ENCODE measurements at places on chromosomes 4 and X. TPM values are rescaled to one million over a fixed set of nuclear protein-coding genes. Genes with fewer than 3 reads are reported as not detected.

GRCh38 chr4:80029364-80029763 lies 43.7 kb downstream of the ANTXR2 start:
- DNase-seq, result no peak

GRCh38 chrX:134622813-134623185 lies 35.5 kb downstream of the PLAC1 start:
- no peak for DNase-seq

GRCh38 chrX:40083120-40083978 lies 14.4 kb downstream of the BCOR start:
- no peak for DNase-seq

DNA sequence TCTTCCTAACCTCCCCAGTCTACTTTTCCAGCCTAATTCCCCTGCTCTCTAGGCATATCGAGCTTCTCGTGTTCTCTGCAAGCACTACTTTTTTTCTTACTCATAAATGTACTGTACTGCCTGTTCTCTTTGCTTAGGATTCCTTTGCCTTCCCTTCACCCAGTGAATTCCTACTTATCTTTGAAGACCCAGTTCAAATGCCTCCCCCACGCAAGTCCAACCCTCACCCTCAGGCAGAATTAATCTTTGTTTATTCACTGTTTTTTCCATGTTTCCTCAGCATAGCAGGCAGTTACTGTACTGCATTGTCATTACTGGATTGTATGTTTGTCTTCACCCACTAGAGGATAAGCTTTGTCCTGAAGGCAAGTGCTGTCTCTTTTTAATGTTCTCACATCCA lies 287.7 kb downstream of the BMPR1B start:
- no peak for DNase-seq

DNA sequence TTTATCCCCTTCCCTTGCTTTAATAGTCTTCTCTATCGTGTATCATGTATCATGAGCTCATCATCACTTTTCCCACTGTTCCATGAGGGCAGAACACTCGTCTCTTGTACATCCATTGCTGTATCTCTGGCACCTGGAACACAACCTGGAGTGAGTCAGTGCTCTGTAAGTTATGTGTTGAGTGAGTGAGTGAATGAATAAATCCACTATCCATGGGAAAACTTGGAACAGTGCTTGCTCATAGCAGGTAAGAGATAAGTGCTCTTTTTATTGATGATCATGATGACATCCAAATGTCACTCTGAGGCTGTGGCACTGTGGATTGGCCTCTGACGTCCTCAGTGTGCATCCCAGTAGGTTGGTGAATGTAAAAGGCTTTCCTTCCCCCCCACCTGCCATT lies 4.3 kb downstream of the FGFBP1 start:
- DNase-seq, result no peak

- no peak for DNase-seq
Measured at GRCh38 chrX:140822184-140822583, 112.6 kb downstream of the LINC00632 start.

FRAS1 gene
- under 0.01 TPM for total RNA-seq

DNA sequence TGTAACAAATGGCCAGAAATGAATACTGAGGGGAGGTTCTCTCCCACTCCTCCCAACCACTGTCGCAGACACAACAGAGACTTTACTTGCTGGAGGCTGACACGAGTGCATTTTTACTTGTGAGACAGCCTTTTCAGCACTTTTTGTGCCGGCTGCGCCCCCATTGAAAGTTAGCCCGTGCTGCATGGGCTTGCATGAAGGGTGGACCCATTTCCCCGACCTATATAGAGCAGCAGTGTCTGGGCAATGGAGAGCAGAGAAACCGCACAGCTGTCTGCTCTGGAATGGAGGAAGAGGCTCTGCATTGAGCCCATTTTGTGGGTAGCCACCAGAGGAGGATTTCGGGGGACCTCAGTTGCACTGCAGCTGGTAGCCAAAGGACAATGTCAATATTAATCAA lies 208.8 kb downstream of the UGT8 start:
- no peak for DNase-seq

DNA sequence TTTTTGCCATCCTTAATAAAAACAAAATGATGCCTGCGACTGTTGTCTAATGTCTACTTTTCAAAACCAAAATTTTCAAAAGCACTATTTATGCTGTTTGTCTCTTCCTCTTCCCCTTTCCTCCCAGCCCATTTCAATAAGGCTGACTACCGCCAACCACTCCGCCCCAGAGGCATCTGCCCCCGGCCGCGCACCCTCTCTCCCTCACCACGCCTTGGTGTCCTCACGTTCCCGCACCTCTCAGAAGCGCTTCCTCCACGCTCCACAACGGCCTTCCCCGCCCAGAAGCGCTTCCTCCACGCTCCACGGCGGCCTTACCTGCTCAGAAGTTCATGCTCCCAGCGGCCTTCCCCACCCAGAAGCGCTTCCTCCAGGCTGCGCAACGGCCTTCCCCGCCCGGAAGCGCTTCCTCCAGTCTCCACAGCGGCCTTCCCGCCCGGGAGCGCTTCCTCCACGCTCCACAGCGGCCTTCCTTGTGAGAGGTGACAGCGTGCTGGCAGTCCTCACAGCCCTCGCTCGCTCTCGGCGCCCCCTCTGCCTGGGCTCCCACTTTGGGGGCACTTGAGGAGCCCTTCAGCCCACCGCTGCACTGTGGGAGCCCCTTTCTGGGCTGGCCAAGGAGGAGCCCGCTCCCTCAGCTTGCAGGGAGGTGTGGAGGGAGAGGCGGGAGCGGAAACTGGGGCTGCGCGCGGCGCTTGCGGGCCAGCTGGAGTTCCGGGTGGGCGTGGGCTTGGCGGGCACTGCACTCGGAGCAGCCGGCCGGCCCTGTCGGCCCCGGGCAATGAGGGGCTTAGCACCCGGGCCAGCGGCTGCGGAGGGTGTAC lies 490.4 kb upstream of the ZFP42 start:
- no peak for DNase-seq

GRCh38 chr4:131002132-131002531 lies 1906.2 kb downstream of the C4orf33 start:
- no peak for DNase-seq

DNA sequence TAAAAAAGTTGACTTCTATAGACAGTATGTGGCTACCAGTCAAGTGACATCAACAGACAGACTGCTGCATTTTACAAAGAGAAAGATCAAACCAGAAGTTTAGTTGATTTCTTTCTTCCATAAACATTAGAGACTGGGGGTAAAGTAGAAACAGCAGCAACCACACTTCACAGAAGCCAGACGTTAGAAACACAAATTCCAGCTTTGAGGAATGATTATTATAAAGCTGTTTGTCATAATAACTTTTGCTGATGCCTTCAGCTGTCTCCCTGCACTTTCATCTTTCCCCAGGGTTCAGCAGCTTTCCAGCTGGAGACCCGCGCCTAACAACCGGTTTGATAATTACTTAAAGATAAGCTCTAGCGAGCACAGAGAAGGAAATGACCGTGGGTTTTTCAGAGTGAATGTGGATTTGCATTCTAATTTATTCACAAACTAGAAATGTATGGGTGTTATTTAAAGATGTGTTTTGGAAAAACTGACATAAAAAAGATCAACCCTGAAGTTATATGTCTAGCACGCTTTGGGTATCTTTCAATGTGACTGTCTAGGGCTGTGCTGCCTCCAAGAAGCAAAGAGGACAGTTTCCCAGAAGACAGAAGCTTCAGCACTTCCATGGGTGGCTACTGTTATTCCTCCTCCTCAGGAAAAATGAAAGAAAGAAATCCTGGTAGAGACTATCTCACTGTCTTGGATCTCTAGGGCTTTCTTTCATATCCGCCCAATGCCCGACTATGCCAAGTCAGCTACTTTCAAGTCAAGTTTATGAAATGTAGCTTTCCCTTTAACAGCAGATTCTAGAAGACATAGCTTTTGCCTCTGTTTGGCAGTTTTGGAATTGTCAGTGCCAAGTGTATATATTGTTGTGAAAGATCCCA lies 15.0 kb upstream of the ENAM start:
- no peak for DNase-seq

PSAPL1 gene
- not detected for total RNA-seq

DNA sequence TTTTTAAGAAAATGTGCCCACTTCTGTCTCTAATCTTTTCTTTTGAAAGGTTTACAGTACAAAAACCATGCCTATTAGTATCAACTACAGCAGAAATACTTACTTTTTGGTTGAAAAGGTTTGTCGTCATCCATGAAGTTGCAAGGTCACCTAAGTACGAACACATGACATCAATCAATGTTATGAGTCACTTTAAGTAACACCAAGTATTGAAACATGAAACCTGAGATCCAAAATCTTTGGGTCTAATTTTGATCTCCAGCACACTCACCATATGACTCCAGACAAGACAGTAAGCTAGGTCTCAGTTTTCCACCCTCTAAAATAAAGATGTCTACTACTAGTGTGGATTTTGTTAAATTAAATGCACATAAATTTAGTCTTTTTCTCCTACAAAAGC lies 8.4 kb downstream of the ZNF280C start:
- DNase-seq, result peak; percentile 58

DNA sequence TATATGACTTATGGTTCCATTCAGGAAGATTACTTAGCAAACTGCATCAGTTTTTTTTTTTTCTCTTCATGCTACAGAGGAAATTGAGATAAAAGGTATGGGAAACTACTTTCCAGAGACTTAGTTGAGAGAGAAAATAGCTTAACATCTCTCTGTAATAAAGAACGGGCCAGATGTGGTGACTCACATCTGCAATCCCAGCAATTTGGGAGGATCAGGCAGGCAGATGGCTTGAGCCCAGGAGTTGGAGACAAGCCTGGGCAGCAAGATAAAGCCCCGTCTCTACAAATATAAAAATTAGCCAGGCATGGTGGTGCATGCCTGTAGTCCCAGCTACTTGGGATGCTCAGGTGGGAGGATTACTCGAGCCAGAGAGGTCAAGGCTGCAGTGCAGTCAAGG lies 271.2 kb upstream of the TENM3 start:
- peak; percentile 64 for DNase-seq

- DNase-seq, result no peak
Measured at GRCh38 chr4:4981827-4982226, 37.4 kb downstream of the CYTL1 start.

DNA sequence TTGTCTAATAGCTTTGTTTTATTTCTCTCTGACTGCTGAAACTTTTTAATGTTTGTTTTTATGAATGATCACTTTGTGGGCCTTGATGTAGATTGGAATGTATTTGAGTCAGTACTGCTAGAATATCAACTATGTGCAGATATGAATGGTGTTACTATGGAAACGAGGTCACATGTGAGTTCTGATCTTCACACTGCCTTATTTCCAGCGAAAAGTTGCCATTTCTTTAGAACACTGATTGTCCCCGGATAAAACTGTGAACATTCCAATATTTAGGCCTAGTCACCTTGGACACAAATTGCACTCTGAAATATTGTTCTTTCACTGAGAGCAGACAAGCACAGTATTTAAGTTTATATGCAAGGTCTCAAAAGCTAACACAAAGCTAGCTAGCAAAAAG lies 27.2 kb upstream of the MAGED1 start:
- peak; percentile 65 for DNase-seq

DNA sequence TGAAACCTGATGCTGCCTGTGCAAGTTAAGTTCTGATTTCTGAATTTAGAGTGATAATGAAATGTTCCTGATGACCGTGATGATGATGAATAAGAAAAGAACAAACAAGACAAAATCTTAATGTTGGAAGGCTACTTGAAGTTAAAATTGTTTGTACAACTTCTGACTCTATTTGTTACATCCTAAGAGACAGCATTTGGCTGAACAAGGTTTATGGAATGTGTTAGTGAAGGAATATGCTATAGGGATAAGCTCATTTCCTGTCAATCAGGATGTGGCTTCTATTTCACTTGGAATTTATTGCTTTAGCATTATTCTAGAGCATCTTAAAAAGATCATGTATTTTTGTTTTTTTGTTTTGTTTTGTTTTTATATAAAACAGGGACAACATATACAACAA lies 267.5 kb downstream of the FAT4 start:
- DNase-seq, result peak; percentile 30

DNA sequence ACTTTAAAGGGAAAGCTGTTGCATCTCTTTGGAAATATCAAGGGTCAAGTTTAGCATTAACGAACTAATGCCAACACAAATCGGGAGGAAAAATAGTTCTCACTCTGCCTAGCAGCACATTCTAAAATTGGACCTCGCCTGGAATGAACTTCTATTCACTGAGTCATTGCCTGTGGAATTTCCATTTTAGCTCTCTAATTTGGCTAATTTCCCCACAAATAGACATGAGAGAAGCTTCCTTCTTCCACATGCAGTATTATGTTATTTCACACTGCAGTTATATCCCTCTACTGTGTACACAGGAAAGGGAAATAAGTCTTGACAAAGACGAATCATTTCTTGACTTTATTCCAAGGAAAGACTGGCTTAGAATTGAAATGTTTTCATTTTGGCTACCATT lies 9.3 kb downstream of the ZXDA start:
- peak; percentile 21 for DNase-seq

GRCh38 chrX:153643431-153644351 lies 3.3 kb upstream of the DUSP9 start:
- no peak for DNase-seq

HTN3 gene
- total RNA-seq, result not detected

- DNase-seq, result no peak
Measured at GRCh38 chr4:120277391-120277790, 210.7 kb upstream of the MAD2L1 start.

- DNase-seq, result peak; percentile 85
Measured at GRCh38 chr4:139913995-139914598, 239.9 kb downstream of the MAML3 start.

DNA sequence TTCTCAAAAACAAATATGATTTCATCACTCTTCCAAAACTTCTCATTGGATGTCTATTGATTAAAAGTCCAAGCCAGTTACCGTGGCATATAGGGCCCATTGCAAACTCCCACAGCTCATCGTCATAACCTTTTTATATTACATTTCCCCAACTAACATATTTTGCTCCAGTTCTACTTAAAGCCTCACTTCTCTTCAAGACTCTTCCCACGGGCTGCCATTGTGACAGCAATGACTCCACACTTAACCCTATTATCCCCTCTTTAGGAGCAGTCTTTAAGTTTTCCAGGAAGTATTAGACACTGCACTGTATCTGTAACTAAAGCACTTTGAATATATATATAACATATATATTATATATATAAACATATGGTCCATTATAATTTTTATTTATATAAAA lies 44.5 kb downstream of the DTHD1 start:
- DNase-seq, result no peak

GRCh38 chr4:186775902-186776301 lies 52.2 kb upstream of the FAT1 start:
- DNase-seq, result peak; percentile 44

DNA sequence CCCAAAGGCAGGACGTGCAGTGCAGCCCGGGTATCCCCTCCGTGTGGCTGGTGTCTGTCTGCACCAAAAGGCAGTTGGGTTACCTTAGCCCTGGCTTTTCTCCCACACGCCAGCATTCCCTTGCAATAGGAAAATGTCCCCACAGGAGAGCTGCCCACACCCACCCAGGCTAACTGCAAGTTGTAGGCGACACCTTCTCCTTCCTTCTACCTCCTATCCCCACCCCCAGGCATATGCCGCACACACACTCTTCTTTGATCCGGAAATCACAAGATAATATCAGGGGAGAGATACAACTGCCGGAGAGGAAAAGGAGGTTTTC lies 444 bp upstream of the APBB2 start:
- DNase-seq, result no peak

DNA sequence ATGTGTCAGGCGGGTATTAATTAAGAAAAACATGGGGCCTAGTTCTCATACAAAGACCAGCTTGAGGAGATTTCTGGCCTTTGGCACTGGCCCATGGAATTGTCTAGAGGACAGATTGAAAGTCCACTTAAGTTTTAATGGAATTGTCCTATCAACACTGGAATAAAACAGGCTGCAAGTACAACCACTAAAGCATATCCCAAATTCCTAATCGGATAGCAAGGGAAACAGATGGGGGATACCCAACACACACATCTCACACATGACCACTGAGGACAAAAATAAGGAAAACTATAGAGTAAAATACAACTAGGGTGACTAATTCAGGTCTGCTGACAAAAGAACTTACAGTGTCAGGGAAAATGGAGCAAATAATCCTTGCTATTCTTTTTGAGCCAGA lies 167.8 kb downstream of the GASK1B start:
- DNase-seq, result no peak

Measured in IMR-90 (cell line).